ENCODE measurements at places on chromosomes 5 and 9.

GRCh38 chr5:140145818-140146522, 20.2 kb downstream of the IGIP start:
- peak; percentile 58 for DNase-seq

GRCh38 chr5:174172152-174172551, 126.6 kb downstream of the NSG2 start:
- no peak for DNase-seq

- DNase-seq = no peak
Measured at GRCh38 chr9:133505186-133505830, 19.5 kb downstream of the MYMK start.

GRCh38 chr9:72193478-72193881, 44.2 kb downstream of the GDA start:
- DNase-seq = no peak

GRCh38 chr5:174090129-174090528, 44.6 kb downstream of the NSG2 start:
- no peak for DNase-seq

DNA sequence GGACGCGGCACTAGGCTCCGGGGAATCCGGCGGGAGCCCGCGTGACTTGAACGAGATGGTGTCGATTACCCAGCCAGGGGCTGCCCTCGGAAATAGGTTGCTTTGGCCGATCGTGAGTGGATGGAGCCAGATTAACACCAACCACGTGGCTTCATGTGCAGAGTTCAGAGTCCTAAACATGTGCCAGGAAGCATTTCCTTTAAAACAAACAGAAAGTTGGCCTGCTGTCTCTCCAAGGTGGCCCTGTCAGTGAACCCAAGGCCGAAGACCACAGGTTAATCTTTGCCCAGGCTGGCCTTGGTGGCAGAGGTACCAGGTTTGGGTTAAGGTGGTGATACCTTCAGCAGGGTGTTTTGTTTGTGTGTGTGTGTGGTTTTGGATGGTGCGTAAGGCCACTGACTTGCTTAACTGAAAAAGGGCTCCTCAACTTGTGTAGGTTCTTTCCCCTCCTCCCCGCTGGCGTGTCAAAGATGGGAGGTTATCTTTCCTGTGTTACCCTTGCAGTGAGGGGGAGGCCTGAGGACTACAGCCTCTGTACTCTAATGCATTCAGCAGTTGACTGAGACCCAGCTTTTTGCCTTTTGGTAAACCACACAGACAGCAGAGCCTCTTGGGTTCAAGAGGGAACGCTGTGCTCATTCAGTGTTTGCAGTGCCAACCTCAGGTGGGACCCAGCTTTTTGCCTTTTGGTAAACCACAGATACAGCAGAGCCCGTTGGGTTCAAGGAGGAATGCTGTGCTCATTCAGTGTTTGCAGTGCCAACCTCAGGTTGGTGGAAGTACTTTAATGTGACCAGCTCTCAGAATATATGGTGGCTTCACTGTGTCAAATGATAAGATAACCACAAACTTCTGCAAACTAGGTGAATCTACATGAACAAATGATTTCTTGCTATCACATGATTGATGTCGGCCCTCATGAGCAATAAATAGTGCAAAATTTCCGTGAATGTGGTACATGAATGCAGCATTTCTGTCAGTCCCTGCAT, 1.4 kb downstream of the IQGAP2 start:
- DNase-seq = peak; percentile 76

- DNase-seq = no peak
Measured at GRCh38 chr9:3888497-3888858, 362.7 kb upstream of the RFX3 start.

DNA sequence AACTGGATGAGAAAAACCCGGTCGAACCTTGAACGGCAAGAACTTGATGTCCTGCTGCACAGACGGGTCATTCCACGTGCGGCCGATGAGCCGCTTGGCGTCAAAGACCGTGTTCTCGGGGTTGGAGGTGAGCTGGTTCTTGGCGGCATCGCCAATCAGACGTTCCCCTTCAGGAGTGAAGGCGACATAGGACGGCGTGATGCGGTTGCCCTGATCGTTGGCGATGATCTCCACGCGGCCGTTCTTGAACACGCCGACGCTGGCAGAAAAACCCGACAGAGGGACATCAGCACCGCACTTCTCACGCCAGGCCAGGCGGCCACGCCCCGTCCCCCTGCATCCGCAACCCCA, 519 bp downstream of the HSPA5 start:
- peak; percentile 39 for DNase-seq

- no peak for DNase-seq
Measured at GRCh38 chr5:68749631-68750030, 344.2 kb upstream of the SLC30A5 start.

- no peak for DNase-seq
Measured at GRCh38 chr5:115875447-115875846, 33.7 kb downstream of the AP3S1 start.

DNA sequence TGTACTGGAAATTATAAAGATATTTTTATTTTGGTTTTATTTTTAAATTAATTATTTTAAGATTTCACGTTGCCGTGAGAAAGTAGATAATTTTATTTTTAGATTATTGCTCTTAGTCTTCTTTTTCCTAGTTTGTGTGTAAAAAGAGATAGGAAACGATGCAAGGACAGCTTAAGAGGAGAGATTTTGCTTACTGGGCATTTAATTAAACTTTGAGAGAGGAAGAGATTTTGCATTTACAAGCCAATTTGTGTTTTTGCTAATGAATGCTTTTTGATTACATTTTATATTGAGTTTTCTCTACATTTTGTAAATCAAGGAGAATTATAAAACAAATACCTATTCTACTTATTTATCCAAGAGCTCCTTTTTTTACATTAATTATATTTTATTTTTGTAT, 64.0 kb downstream of the ARHGEF28 start:
- DNase-seq = no peak

- DNase-seq = no peak
Measured at GRCh38 chr5:54062958-54063357, 247.4 kb downstream of the ARL15 start.

- no peak for DNase-seq
Measured at GRCh38 chr5:96961053-96961452, 25.2 kb downstream of the LNPEP start.

- DNase-seq = no peak
Measured at GRCh38 chr5:53438486-53439472, 41.6 kb upstream of the FST start.

DNA sequence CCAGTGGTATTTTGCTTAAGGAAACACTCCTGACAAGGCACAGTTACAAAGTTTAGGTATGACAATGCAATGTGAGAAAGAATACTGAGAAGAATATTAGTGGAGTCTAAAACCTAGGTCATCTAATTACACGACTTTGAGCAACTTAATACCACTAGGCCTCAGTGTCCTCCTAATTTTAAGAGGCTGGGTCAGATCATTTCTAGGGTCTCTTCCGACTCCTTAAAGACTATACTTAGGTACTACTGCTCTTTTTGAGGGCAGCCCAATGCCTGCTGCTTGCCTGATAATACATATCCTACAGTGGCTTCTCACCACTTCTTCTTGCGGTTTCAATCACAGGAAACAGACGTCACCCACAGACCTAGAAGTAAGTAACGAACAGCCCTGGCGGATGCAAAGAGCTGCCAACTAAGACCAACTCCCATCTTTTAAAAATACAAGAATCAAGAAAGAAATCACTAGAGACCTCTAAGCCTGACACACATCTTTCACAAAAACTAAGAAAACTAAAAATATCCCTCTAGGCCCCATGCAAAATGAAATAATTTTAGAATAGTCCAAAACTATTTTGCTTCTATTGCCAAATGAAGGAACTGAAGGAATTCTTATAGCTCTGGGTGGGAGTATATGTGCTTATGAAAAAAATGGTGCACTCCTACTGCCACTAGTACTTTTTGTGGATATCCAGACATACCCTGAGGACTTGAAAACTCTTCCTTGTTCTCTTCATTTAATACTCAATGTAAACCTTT, 13.1 kb downstream of the DIAPH1 start:
- DNase-seq = peak; percentile 43

DNA sequence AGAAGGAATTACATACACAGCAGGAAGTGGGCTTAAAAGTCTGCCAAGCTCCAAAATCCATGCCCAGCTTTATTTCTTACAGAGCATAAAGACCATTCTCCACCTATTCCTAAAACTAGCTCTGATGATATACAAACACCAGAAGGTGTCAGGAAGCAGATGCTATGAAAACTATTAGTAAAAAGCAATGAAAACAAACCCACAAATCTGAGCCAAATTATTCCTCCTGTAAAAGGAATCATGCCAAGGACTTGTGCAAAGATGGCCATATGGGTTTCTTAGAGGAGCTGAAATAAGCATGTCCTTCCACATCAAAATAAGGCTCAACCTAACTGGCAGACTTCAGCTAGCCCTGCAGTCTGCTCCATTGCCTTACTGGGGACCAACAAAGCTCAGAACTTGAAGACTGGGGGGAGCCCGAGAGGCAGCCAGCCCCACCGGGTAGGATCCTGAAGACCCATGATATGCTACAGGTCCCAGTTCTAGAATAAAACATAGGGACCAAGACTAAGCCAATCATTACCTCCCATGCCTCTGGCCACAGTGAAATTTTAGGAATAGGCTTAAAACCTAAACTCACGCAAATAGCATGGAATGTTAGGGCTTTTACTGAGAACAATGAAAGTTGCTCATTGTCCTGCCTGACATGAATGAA, 42.8 kb upstream of the GABRP start:
- no peak for DNase-seq
